ENCODE measurements at places on chromosomes 5 and 9.

- DNase-seq: no peak
These were observed 43.7 kb upstream of the GABRA1 start for GRCh38 chr5:161804263-161804662.

DNA sequence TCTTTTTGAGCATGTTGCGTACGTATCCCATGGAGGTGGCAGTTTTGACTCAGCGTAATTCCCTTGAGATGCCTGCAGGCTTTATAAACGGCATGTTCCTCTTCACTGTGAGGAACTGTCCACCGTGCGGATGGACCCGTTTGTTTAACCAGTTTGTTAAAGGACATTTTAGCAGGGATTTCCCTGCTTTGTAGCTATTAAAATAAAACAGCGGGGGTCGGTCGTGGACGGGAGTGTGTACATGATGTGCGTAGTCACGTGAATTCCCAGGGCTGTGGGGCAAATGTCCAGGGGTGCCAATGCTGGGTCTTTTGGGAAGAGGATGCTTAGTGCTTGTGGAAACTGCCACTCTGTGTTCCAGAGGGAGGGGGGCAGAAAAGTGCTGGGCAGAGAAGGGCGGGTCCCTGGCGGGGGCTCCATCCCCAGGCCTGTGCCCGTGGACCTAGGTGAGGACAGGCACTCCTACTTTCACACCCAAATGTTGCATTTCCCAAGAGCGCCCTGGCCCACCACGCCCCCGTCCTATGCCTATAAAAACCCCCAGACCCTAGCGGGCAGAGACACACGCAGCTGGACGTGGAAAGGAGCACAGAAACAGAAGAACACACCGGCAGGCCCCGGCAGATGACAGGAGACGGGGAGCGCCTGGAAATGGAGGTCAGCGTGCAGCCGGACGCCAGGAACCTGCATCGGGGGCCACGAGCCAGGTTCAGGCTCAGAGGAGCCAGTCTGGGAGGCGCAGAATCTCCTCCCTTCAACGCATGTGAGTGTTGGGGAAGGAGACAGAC lies 4.0 kb upstream of the TERT start:
- no peak for DNase-seq

DNA sequence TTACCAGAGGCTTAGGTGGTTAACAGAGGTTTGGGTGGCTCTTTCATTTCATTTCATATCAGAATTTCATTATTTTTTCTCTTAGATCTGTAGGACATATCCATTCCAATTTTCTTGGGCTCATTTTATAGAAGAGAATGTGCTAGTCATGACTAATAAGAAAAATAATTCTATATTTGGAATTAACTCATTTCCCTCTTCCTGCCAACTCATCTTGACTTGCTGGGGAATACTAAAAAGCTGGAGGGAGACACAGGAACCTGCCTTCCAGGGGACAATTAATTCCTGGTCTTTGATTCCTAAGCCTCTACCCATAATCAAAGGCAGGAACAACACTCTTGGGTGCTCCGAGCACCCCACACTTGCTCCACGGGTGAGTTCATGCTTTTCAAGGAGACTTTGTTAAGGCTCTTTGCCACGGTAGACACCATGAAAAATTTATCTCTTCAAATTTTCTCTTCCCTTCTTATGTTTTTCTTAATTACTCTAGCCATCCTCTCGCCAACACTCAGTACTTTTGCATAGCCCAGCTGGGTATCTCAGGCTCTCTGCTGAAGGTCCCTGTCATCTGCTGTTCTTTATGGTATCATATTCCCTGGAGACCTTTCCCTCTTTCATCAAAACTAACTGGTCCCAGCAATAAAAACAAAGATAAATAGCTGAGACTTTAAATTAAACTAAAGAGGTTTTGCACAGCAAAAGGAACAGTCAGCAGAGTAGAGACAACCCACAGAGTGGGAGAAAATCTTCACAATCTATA lies 273.9 kb downstream of the NPR3 start:
- peak; percentile 18 for DNase-seq

GRCh38 chr5:159218595-159219023 lies 9.3 kb upstream of the RNF145 start:
- DNase-seq: peak; percentile 81

DNA sequence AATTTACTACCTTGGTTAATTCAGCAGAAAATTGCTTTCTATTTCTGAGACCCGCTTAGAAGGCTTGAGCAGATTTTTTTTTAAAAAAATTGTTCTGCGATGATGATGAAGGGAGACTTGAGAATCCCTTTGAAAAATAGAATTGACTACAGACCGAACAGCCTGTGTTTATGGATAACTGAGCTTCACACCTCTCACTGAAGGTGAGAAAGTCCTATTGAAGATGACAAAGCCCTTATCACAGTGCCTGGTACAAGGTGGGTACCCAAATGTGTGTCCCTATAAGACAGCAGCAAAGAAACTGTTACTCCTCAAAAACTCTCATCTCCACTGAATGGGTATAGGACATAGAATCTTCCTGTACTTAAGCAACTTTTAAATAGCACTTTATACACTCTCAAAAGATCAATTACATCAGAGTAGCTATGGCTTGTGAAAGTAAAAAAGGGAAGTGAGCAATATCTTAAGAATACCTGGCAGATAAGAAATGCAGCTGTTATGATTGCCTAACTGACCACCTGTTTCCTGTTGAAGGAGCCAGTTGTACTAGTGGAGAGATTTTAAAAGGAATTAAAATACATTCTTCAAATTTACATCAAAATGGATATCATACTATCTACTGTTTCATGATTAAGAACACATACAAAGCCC lies 419.7 kb downstream of the CHSY3 start:
- DNase-seq: no peak

DNA sequence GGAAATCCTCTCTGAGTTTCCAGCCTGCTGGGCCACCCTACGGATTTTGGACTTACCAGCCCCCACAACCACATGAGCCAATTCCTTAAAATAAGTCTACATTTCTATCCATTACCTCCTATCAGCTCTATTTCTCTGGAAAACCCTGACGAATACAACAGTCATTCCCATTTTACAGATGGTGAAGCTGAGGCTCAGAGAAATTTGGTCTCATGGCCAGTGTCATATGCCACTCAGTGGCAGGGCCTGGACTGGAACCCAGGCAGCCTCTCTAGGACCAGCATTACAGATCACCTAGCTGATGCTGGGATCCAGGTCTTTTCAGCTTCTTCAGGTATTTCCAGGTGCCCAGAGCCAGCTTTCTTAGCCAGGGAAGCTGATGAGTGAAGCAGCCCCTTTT lies 45.0 kb upstream of the SH3PXD2B start:
- DNase-seq: no peak

GRCh38 chr9:14348373-14349145 lies 34.6 kb upstream of the NFIB start:
- peak; percentile 39 for DNase-seq

Data from adipocyte (in vitro differentiated cells).